Mesenteric fat pad (tissue), 1 donor: ENCODE measurements at places on chromosomes 13 and 19.
A peak's percentile ranks its signal among the peaks of the same experiment; 100 is the strongest.

DNA sequence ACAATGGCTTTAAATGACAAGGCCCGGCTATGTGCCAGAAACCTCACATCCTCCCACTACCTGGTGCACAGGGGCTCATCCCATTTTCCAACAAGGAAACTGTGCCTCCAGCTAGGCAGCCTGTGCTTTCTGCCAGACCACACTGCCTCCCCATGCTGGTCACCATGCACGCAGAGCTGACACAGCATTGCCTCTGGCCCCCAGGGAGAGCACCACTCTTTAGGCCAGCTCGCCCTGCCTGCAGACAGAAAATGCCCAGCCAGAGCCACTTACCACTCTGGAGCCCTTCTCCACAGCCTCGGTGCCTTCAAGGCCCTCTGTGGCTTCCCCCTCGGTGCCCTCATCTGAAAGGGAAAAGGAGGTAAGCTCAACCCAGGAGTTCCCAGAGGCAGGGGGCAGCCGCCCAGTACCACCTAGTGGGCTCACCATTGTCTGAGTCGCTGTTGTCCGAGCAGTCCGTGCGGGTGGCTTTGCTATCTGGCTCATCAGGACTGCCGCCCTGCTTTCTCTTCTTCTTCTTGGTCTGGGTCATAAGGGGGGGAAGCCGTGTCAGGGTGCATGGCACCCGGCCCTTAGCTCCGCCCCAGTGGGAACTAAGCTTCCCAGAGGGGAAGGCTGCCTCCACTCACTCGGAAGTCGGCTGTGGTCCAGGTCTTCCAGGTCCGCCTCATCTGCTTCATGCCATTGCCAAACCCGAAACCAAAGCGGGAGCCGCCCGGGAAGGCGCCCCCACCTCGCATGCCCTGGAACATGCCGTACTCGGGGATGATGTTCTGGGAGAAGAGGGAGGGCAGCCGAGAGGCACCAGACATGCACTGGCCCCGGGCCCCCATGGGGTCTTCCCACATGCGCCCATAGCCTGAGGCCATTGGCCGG, 18.0 kb downstream of the AKAP8L start:
- peak; percentile 81 for DNase-seq

GRCh38 chr19:41886761-41887710, 4.1 kb downstream of the ARHGEF1 start:
- no peak for DNase-seq

GRCh38 chr19:387777-388176, 21.2 kb downstream of the C2CD4C start:
- DNase-seq = no peak

DNA sequence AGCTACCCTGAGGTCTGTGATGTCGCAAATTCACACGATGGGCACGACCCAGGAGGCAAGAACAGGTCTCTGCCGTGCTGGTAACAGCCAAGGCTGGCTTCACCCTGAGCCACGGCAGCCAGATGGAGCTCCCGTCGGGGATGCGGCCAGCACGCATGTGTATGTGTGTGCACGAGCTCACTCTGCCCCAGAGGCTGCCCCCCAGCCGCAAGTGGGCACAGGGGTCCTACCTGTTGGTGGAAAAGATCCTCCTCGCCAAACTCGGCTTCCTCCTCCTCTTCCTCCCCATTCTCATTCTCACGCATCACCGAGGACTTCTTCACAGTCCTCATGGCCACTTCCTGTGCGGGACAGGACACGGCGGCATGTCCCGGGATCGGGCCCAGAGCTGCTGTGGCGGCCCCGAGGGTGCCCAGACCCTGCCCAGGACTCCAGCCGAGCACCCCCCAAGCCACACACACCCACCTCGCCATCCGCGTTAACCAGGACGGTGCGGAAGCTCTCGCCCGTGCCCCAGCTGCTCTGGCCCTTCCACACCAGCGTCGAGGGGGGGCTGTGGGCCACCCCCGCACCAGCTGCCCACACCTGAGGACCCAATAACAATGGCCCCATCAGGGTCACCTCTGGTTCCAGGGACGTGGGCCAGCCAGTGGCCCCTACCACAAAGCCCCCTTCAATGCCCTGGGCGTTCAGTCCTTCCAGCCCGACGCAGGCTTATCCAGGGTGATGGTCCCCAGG, 4.1 kb upstream of the TIMM13 start:
- no peak for DNase-seq

DNA sequence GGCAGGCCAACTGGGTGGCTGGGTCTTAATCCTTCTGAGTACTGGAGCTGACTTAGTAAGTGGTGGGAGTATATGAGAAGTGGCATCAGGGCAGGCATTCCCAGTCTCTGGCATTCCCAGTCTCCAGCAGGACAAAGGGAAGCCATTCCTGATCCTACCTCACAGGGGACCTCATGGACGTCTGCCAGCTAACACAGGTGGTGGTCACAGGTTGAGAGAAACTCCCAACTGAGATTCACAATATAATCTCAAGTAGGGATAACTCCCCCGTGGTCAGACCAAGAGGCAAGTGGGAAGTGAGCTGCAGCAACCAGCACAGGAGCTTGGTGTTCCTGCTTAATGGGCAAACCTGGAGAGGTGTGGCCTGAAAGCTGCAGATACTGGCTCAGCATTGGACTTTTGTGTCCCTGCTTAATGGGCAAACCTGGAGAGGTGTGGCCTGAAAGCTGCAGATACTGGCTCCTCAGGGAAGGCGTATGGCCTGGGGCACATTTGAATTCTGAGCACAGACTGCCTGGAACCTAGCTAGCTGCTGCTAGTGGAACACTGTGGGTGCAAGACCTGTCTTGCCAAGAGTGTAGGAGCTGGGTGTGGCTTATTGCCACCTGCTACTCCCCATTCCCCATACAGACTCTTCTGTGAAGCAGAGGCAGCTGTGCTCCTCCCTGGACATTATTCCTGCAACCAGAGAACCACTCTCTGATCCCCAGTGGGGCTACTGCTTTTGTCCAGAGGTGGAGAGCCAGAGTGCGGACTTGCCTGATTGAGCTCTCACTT, 25.9 kb upstream of the OR10H2 start:
- no peak for DNase-seq

DNA sequence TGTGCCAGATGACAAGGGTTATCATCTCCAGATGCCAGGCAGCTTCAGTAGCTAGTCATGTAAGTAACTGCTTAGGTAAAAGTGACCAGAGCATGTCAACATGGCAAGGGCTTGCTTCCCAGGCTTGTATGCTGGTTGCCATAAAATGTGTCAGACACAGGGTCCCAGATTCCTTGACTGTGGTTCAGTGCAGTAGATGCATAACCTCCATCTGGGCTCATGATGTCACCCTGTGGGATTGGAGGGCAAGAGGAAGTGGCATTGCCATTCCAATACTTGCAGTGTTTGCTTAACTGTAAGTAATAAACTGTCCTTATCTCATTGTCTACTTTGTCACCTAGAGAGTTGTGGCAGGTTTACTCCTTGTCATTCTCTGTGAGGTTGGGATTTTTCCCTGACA, 226.8 kb downstream of the PCDH17 start:
- DNase-seq = no peak

DNA sequence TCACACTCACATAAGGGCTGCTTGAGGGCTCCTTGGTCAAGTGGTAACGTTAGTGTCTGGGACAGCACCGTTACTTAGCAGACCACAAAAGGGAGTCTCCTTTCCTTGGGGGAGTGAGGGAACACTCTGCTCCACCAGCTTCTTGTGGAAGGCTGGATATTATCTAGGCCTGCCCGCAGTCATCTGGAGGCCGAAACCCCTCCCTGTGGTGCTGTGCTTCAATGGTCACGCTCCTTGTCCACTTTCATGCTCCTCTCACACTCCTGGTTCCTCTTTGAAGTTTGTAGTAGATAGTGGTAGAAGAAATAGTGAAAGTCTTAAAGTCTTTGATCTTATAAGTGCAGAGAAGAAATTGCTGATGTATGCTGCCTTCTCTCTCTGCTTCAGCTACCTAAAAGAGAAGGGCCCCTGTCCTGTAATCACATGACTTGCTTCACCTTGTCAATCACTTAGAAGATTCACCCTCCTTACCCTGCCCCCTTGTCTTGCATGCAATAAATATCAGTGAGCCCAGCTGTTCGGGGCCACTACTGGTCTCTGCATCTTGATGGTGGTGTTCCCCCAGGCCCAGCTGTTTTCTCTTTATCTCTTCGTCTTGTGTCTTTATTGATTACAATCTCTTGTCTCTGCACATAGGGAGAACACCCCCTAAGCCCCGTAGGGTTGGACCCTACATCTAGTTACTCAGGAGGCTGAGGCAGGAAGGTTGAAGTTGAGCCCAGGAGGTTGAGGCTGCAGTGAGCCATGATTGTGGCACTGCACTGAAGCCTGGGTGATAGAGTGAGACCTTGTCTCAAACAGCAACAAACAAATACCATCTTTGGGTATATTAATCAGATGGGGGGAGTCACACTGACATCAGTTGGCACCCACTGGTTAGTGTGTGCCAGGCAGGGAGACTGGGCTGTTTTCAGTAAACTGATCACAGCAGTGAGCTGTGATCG, 11.6 kb upstream of the MZF1 start:
- no peak for DNase-seq

- no peak for DNase-seq
Observed at GRCh38 chr19:45505151-45505995, 1.9 kb upstream of the VASP start.

- no peak for DNase-seq
Observed at GRCh38 chr13:114042066-114042815, 68.4 kb upstream of the C13orf46 start.

GRCh38 chr13:44792096-44792495, 197.2 kb downstream of the NUFIP1 start:
- no peak for DNase-seq

DNA sequence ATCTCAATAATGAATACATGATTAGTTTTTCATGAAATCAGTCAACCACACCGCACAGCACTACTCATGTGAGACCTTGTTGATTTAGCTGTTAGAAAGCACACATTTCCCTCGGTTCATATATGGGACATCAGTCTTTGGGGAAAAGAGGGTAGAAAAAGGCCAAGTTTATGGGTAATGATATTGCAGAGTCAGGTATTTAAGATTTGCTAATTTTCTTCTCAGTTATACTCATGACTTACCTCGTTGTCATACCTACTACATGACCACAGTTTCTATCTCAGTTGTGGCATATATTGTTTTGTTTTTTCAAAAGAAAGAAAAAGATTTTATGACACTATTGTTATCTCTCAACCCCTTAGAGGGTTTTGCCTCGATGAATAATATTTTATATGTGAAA, 165.6 kb downstream of the POU4F1 start:
- DNase-seq = no peak

DNA sequence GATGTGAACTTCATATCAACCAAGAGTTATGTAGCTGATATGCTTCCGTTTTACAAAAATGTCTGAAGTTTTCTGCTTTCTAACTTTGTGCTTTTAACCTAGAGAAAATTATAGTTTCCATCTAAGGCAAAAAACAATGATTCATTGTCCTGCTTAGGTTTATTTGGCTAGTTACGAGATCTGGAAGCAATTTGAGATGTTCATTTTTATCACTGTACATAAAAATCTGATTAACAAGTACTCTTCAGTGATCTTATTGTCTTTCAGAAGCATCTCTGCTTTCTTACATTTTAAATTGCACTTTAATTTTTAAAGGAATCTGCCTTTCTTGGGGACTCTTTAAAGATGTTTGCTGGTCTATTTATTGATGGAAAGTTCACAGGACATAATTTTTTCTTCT, 188.1 kb downstream of the RFC3 start:
- DNase-seq = no peak

GRCh38 chr19:38759590-38760003, 13.7 kb downstream of the LGALS7 start:
- no peak for DNase-seq

- no peak for DNase-seq
Observed at GRCh38 chr19:58044886-58045285, 11.1 kb downstream of the ZSCAN1 start.

- no peak for DNase-seq
Observed at GRCh38 chr13:64697226-64697625, 2532.9 kb downstream of the PCDH9 start.

DNA sequence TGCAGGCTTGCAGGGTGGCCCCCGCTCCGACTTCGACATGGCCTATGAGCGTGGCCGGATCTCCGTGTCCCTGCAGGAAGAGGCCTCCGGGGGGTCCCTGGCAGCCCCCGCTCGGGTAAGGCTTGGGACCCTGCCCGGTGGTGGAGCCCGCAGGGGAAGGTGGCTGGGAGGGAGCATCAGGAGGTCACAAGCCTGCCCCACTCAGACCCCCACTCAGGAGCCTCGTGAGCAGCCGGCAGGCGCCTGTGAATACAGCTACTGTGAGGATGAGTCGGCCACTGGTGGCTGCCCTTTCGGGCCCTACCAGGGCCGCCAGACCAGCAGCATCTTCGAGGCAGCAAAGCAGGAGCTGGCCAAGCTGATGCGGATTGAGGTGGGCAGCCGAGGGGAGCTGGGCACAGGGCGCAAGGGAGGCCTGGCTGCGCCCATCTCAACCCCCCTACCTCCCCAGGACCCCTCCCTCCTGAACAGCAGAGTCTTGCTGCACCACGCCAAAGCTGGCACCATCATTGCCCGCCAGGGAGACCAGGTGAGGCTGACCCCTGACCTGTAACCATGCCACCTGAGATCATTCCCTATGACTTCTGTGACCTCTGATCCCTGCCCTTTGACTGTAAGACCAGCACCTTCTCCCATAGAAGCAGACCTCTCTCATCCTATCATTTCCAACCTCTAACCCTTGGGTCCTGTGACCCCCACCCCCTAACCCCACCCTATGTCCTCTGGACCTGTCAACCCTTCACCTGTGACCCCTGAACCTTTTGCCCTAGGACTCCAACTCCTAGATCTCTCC, 7.2 kb downstream of the PNPLA6 start:
- DNase-seq = no peak

GRCh38 chr13:101521371-101521770, 68.9 kb downstream of the ITGBL1 start:
- DNase-seq = no peak

DNA sequence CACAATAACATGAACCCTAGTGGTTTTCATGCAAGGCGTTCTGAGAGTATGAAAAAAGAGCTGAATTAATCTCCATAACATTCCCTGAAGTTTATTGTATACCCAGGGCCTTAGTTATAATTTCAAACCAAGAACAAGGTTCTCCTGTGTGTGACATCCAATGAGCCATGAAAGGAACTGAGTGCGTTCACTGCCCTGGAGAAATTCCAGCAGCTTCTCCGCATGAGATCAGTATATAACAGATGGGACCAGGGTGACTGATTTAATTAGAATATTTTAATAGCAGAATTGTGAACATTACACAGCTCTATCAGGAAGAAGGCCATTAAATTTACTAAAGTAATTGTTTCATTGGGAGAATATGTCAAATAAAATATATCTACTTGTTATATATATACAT, 1190.5 kb upstream of the SLC10A2 start:
- no peak for DNase-seq

DNA sequence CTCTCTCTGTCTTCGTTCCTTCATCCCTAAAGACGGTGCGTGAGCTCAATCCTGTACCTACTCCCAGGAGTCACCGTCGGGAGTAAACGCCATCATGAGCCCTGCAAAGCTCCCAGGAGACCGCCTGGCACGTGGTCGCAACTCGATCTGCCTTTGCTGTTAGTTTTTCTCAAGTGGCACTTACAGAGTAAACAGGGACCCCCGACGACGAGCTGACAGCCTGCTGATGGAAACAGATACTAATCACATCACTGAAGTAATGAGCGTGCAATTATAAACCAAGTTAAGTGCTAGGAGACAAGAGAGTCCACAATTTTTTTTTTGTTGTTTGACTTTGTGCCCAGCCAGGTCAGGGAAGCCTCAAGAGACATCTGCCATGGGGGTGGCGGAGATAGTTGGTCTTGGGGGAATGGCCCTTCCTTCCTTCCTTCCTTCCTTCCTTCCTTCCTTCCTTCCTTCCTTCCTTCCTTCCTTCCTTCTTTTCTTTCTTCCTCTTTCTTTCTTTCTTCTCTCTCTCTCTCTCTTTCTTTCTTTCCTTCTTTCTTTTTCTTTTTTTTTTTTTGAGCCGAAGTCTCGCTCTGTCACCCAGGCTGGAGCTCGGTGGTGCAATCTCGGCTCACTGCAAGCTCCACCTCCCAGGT, 23.6 kb downstream of the CACNG6 start:
- no peak for DNase-seq
